ENCODE measurements at places on chromosomes 16 and 17.

GRCh38 chr16:86519649-86520316, 9.5 kb downstream of the FOXF1 start:
- DNase-seq = peak; percentile 17

- DNase-seq = no peak
These were observed 83.3 kb downstream of the NOG start for GRCh38 chr17:56676810-56677209.

GRCh38 chr17:67675481-67675880, 42.3 kb upstream of the NOL11 start:
- no peak for DNase-seq

DNA sequence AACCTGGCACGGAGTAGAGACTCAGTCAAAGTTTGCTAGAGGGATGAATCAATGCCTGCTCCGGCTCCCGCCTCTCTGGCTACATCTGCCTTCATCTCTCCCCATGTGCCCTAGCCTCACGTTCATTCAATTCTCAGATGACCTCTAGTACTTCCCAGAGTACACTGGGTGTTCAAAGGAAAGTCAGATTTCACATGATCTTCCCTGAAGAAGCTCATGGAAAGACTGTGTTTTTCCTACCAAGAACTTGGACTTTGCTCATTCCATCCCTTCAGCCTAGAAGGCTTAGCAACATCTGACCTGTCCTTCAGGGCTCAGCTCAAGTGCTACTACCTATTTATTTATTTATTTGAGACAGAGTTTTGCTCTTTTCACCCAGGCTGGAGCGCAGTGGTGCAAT, 11.1 kb upstream of the TNK1 start:
- no peak for DNase-seq

DNA sequence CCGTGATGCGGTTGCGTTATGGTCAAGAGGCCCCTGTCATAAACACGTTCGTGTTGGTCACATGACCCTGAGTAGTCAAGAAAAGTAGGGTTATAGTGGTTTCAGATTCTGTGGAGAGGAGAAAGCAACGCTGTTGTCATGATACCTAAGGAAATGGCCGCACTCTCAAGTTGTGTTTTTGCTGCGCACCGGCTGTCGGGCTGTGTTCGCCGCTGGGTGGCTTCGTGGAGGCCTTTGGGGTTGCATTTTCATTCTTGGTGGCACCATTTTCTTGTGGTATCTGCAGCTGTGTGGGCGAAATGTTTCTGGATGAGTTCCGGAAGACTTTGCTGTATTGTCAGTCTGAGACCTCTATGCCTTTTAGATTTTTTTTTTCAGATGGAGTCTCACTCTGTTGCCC, 35.0 kb downstream of the DEF8 start:
- DNase-seq = no peak

- no peak for DNase-seq
These were observed 5.0 kb downstream of the TAOK2 start for GRCh38 chr16:29978564-29979270.

DNA sequence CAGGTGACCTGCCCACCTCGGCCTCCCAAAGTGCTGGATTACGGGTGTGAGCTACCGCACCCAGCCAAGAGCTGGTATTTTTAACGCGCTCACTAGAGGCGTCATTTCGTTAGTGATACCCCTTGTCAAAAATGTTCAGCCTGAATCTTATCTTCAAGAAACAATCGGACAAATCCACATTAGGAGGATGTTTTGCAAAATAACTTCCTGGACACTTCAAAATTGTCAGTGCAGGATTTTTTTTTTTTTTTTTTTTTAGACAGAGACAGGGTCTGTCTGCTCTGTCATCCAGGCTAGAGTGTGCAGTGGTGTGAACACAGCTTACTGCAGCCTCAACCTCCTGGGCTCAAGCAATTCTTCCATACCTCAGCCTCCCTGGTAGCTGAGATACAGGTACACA, 63.0 kb downstream of the RMI2 start:
- no peak for DNase-seq

- no peak for DNase-seq
These were observed 167.6 kb upstream of the FAM20A start for GRCh38 chr17:68768804-68769203.

DNA sequence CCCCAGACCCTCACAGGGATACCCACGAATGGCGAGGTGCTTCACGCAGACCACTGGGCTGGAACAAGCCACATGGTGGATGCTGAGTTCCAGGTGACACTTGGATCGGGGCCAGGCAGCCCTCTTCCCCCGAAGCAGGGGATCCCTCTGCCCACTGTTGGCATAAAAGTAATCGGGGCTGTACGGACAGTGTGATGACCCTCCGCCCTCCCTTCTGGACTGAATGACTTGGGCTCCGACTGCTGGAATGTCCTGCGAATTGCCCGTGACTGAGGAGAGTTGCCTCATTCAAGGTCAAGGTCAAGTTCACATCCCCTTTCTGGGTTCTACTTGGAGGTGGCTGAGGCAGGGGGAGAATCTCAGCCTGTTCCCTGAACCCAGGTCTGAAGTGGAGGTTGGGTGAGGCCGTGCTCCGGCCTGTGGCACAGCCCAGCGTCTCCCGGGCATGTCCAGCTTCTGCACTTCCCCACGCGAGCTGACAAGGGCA, 28.5 kb upstream of the CREBBP start:
- DNase-seq = no peak

- no peak for DNase-seq
These were observed 1.3 kb downstream of the PFN1 start for GRCh38 chr17:4947010-4947410.

DNA sequence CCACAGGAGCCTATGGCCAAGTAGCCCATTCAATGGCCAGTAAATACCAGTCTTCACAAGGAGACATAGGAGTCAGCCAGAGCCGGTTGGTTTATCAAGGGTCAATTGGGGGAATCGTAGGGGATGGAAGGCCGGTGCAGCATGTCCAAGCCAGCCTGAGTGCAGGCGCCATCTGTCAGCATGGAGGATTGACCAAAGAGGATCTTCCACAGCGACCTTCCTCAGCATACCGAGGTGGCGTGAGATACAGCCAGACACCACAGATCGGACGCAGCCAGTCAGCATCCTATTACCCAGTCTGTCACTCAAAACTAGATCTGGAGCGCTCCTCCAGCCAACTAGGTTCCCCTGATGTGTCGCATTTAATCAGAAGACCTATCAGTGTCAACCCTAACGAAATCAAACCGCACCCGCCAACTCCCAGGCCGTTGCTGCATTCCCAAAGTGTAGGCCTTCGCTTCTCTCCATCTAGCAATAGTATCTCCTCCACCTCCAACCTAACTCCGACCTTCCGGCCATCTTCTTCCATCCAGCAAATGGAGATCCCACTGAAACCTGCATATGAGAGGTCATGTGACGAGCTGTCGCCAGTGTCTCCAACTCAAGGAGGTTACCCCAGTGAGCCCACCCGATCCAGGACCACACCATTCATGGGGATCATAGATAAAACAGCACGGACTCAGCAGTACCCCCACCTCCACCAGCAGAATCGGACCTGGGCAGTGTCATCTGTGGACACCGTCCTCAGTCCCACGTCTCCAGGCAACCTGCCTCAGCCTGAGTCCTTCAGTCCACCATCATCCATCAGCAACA, 25.0 kb downstream of the CYB561 start:
- no peak for DNase-seq

- DNase-seq = no peak
These were observed 37.8 kb upstream of the RASD1 start for GRCh38 chr17:17533901-17534441.

GRCh38 chr16:5722116-5722619, 624.6 kb upstream of the EEF2KMT start:
- DNase-seq = no peak

GRCh38 chr16:17299790-17300189, 171.0 kb downstream of the XYLT1 start:
- DNase-seq = no peak

DNA sequence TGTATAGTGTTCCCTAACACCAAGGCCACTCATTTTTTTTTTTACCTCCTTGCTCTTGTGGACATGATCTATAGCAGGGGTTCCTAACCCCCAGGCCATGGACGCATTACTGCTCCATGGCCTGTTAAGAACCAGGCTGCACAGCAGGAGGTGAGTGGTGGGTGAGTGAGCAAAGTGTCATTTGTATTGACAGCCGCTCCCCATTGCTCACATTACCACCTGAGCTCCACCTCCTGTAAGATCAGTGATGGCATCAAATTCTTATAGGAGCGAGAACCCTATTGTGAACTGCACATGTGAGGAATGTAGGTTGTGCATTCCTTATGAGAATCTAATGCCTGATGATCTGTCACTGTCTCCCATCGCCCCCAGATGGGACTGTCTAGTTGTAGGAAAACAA, 342.0 kb downstream of the SOX9 start:
- DNase-seq = no peak

DNA sequence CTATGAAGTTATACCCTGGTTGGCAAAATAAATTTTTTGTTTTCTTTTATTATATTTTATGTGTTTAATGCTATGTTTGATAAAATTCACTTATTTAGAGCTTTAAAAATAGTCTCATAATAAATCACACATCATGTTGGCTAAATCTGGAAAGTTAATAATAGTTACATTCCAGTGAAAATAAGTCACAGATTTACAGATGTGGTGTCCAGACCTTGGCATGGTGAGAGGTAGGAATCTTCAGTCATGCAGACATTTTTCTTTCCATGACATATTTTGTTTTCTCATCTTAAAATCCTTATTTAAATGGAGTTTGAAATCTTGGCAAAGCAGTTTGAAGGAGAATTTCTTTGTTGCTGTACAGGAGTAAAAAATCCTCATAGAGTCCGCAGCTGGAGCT, 48.1 kb upstream of the GOSR1 start:
- DNase-seq = no peak

GRCh38 chr16:89104930-89105571, 11.4 kb downstream of the ACSF3 start:
- DNase-seq = no peak

- DNase-seq = peak; percentile 60
These were observed at the start of gene SCPEP1 for GRCh38 chr17:56977673-56978395. SCPEP1 (plus strand) TSS chr17:56978131; CDS start chr17:56978160, 29 bp downstream.

DNA sequence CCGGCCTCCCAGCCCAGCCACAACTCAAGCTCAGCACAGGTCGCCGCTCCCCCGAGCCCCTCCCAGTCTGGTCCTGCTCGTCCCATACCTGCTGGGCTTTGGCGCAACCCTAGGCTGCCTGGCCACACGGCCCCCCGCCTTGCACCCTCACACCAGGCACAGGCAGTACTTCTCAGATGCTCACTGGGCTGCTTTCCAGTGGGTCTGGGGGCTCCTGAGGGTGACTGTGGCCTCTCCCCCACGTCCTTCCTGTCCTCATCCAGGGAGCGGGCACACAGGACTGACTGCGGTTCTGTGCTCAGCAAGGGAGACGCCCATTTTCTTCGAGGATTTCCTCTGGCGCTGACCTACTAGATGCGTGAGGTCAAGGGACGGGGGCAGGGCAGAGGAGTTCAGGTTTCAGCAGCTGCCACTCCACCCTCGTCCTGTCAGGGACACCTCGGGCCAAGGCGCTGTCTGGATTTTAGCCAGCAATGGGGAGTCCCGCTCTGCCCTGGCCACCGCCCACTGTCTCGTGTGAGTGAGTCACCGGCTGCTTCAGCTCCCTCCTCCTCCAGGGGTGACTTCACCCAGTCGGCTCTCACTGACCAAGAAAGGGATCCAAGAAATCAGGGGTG, 115.8 kb downstream of the NPIPB11 start:
- DNase-seq = peak; percentile 10

- no peak for DNase-seq
These were observed 90.3 kb upstream of the XYLT1 start for GRCh38 chr16:17561056-17561455.

DNA sequence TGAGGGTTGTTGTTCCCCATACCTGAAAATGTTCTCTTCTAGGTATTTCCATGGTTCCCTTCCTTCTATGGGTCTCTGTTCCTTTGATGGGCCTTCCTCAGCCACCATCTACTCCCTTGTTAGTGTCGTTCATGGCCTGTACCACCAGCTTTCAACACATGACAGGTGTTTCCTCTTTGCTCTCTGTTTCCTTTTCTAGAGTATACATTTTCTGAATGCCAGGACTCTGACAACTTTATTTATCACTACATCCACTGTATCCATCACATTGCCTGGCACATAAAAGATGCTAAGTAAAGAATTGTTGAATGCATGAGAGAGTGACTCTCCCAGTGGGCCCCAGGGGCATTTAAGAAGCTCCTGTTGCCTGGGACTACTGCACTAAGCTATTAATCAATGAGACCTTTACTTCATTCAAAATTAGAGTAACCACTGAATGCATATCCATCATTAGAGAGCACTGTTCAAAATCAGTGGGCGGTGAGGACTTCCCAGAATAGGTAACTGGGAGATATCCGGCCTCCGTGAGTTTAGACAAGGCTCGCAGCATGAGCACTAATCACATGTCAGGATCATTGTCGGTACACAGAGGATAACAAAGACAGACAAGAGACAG, 255.0 kb downstream of the CBLN1 start:
- DNase-seq = no peak

DNA sequence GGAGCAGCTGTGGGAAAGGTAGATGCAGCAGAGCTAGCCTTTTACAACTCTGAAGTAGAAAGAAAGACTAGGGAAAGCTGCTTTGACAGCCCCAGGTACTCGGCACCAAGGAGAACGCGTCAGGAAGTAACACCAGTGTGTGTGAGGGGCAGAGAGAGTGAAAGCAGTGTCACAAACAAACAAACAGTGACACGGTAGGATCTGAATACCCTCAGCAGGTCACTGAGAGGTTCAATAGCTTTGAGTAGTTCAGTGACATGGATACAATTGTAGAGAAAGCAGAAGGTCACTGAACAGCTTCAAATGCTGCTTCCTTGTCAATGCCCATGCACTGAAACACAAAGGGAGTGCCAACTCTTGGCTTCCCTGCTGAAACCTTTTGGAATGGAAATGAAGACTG, 150.3 kb upstream of the C17orf78 start:
- DNase-seq = no peak

DNA sequence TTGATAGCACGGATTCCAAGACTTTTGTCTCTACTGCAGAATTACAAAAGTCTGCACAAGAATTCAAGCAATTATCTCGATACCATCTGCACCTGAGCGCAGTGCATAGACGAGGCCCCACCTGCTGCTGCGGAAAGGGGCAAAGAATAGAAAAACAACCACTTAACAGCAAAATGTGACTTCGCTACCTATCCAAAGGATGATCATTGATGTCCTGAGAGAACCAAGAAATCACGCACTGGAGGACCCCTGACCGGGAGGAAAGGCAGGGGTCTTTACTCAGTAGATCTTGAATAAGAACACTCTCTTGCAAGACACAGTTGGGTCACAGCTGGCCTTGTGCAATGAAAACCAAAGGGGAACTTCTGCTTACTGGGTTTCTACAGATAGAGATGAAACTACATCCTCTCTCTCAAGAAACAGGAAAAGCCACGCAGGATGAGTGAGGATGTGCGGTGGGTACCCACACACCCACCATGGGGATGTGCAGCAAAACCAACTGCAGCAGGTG, 147.4 kb upstream of the RPH3AL start:
- no peak for DNase-seq

GRCh38 chr17:26765860-26766709, 527.8 kb upstream of the WSB1 start:
- DNase-seq = no peak
